ENCODE measurements at places on chromosomes 4 and X. TPM values are rescaled to one million over a fixed set of nuclear protein-coding genes. Genes with fewer than 3 reads are reported as not detected.

The MXRA5 gene
- total RNA-seq, result not detected

The TRIML1 gene
- 0.40 TPM for total RNA-seq

The KLB gene
- total RNA-seq, result under 0.01 TPM

The PABPC4L gene
- 0.79 TPM for total RNA-seq

The MED12 gene
- total RNA-seq, result 18.5 TPM

The GPR143 gene
- 1.9 TPM for total RNA-seq

The FMR1NB gene
- total RNA-seq, result not detected

The TCEAL5 gene
- not detected for total RNA-seq

All from mammary microvascular endothelial cell (primary cell).